ENCODE measurements at places on chromosomes 1 and 21. TPM values are rescaled to one million over a fixed set of nuclear protein-coding genes. Genes with fewer than 3 reads are reported as not detected.

The REG4 gene
- total RNA-seq, result not detected

The FAM177B gene
- not detected for total RNA-seq

The LDLRAD1 gene
- total RNA-seq, result not detected

The DUSP23 gene
- total RNA-seq, result 20.7 TPM

The OLFML3 gene
- 9.2 TPM for total RNA-seq

The RHBDL2 gene
- not detected for total RNA-seq

The CYP4Z1 gene
- 0.32 TPM for total RNA-seq

The KCNJ10 gene
- total RNA-seq, result not detected

The DENND2D gene
- total RNA-seq, result 5.0 TPM

The ATF6 gene
- 20.9 TPM for total RNA-seq

The SPATA46 gene
- total RNA-seq, result not detected

The ADCY10 gene
- 0.10 TPM for total RNA-seq

The MANEAL gene
- 1.8 TPM for total RNA-seq

The SLAMF6 gene
- total RNA-seq, result 0.33 TPM

The FMO5 gene
- total RNA-seq, result 1.0 TPM

The PRKAA2 gene
- total RNA-seq, result 158 TPM

The GNG4 gene
- 0.15 TPM for total RNA-seq

The PLA2G2F gene
- total RNA-seq, result not detected

The FAM151A gene
- 1.0 TPM for total RNA-seq

The TNFSF4 gene
- 1.3 TPM for total RNA-seq

The CNTN2 gene
- total RNA-seq, result 0.39 TPM

The ARL8A gene
- 92.7 TPM for total RNA-seq

The KRTAP7-1 gene
- total RNA-seq, result not detected

The DCDC2B gene
- total RNA-seq, result not detected

The TNFRSF18 gene
- 1.7 TPM for total RNA-seq
